ENCODE measurements at places on chromosomes 7 and 10.

GRCh38 chr10:95475827-95476468 lies 85.2 kb downstream of the SORBS1 start:
- no peak for DNase-seq

DNA sequence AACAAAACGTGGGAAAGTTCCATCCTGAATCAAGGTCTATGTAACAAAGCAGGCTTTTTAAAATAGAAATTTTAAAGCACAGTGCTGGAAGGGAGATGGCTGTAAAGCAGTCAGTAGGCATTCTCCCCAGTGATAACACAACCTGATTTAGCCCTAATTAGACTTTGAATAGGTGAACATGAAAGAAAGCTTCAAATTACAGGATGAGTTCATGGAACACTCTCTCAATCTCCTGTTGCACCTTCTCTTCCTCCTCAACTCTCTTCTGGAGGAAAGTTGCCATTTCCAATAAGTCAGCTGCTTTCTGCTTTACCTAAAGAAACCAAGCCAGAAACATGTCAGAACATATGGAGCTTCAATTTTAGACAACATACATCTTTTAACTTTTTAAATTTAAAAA lies 20.1 kb downstream of the SFR1 start:
- no peak for DNase-seq

GRCh38 chr10:121911421-121911697 lies 16.5 kb downstream of the ATE1 start:
- DNase-seq = no peak

DNA sequence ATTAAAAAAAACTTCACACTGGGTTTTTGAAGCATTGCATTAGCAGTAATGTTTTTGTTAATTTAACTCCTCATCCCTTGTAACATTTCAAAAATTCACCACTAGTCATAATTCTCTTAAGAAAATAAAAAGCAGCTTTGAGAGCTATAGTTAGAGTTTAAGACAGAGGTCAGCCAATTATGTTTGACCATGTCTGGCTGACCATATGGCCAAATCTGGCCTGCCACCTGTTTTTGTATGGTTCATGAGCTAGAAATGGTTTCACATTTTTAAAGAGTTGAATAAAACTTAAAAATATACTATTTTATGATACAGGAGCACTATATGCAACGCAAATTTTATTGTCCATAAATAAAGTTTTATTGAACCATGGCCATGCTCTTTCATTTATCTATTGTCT lies 73.0 kb upstream of the LRRTM3 start:
- DNase-seq = no peak

DNA sequence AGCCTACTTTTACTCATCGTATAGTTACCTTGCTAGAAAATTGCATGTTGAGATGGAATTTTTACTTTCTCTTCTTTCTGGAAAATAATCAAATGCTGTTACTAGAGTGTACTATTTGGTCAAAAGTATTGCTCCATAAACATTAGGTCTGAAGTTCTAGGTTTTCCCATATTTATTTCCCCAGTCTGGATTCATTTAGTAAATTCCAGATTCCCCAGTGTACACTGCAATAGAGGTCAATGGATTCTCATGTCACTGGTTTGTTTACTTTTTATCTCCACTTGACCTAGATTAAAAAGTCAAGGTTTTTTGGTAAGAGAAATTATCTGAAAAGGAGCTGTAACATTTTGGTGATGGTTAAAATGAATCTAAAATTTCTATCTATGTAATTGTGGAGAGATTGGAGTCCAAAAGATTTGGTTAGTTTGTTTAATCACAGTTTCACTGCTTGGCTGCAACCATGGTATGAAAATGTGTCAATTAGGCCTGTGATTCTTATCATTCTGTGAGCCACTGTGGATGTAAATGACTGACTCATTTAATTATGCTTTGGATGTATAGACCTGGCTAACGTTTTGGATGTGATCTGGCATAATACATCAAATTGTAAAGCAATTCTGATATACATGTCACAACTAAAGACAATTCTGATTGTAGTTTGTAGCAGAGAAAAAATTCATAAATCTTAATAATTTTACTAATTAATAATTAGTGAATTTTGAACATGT lies 32.7 kb upstream of the STEAP4 start:
- no peak for DNase-seq

DNA sequence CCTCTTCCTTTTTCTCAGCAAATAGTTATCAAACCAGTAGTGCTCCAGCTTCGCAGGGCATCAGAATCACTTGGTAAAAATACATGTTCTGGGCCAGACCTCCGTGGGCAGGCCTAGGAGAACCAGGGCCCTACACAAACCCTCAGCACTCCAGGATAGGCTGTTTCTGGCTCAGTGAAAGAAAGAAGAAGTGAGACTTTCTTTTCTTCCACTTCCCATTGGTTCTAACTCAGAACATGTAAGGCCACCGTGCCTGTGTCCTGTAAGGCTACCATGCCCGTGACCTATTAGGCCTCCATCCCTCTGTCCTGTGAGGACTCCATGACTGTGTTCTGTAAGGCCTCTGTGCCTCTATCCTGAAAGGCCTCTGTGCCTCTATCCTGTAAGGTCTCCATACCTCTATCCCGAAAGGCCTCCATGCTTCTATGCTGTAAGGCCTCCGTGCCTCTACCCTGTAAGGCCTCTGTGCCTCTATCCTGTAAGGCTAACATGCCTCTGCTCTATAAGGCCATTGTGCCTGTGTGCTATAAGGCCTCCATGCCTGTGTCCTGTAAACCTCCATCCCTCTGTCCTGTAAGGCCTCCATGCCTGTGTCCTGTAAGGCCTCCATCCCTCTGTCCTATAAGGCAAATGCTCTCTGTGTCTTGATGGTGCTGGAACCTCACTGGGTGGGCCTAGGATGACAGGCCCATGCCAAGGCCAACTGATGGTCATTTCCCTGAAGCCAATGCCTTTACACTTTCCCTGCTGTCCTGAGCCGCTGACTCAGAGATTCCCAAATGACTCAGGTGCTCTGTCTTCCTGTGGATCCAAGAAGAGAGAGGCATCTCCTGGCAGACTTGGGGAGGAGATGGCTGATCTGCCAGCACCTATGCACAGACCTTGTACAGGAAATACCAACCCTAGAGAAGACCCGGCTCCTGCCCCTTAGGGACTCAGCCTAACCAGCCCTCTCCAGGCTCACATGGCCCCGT lies 96.6 kb upstream of the CACUL1 start:
- DNase-seq = no peak

DNA sequence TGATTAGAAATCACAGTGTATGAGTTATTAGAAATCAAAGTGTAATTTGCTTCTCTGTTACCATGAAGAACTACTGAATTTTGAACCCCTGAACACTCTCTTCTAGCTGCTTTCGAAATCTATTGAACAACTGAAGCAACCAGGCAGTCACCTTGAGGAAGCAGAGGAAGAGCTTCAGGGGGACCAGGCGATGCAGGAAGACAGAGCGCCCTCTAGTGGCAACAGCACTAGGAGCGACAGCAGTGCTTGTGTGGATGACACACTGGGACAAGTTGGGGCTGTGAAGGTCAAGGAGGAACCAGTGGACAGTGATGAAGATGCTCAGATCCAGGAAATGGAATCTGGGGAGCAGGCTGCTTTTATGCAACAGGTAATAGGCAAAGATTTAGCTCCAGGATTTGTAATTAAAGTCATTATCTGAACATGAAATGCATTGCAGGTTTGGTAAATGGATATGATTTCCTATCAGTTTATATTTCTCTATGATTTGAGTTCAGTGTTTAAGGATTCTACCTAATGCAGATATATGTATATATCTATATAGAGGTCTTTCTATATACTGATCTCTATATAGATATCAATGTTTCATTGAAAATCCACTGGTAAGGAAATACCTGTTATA lies 170.7 kb downstream of the HDAC9 start:
- DNase-seq = peak; percentile 73

- DNase-seq = no peak
Observed at GRCh38 chr10:11118686-11119085, 101.0 kb downstream of the CELF2 start.

- DNase-seq = no peak
Observed at GRCh38 chr7:106101726-106102125, 10.4 kb downstream of the SYPL1 start.

- DNase-seq = no peak
Observed at GRCh38 chr10:93598157-93598556, 2.9 kb downstream of the RBP4 start.

DNA sequence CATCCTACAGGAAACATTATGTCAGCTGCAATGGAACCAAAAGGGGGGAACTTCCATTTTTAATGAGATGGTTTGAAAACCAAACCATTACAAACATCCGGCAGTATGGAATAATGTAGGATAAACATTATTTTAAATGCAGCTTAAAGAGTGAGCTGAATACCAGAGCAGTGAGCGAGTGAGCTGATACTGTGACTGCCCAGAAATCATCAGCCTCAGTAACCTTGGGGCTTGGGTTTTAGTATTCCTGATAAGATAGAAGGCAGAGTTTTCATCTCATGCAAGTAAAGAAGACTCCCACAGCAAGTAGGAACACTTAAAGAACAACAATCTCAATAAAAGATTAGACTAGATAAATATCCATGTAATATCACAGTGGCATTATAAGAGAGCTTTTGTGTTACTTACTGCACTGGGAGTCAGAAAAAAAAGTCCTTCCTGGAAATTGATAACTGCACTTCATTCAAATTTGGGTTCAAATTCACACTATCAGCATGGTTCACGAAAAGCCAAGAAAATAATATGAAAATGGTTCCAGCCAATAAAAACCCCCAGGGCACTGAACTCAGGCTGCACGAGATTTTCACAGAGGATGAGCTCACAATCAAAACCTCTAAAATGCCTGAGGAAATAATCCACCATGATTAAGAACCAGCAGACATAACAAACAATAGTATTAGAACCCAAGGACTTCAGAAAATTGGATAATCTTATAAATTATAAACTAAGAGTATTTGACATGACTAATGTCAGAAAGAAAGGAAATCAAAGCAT lies 115.7 kb downstream of the MTPAP start:
- DNase-seq = no peak

GRCh38 chr10:5094265-5095205 lies at the start of gene AKR1C3:
TSS of gene AKR1C3 (plus strand) at chr10:5094414. CDS start at chr10:5094445, 31 bp downstream.
- no peak for DNase-seq

Measured in activated T-cell treated with anti-CD3 and anti-CD28 coated beads, Interleukin-2, amount 50 U/mL, for 72 hours (primary cell).